ENCODE measurements at places on chromosomes 11 and 22.

GRCh38 chr11:114216796-114217180 is 79.4 kb upstream of the NNMT start:
- DNase-seq, result no peak

DNA sequence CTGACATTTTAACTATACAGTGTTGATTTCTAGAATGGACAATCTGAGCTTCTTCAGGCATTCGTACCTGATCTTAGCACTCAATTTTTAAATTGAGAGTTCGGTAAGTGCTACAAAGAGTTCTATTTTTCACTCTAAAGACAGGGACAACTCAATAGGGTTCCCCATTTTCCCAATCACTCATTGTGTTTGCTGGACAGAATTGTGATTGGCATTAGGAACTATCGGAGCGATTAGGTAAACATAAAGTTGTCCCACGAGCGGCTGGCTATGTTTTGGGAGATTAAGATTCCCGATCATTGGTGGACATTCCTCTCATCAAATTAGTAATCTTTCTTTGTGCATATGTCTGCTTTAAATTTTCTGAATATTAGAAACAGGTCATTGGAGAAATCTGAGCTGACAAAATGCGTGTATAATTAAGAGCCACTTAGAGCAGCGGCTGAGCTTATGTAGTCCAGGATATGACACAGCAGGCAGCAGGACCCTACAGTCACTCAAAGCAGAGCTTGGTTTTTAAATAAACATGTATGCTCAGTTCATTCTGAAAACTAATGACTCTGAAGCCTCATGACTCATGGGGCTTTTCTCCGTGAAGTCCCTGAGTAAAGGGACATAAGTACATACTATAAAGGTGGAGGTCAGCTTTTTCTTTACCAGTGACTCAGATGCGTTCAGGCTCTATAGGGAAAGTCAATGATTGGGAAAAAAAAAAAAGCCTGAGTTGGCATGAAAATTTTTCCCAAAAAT is 109.4 kb downstream of the GRIA4 start:
- DNase-seq, result peak; percentile 36

DNA sequence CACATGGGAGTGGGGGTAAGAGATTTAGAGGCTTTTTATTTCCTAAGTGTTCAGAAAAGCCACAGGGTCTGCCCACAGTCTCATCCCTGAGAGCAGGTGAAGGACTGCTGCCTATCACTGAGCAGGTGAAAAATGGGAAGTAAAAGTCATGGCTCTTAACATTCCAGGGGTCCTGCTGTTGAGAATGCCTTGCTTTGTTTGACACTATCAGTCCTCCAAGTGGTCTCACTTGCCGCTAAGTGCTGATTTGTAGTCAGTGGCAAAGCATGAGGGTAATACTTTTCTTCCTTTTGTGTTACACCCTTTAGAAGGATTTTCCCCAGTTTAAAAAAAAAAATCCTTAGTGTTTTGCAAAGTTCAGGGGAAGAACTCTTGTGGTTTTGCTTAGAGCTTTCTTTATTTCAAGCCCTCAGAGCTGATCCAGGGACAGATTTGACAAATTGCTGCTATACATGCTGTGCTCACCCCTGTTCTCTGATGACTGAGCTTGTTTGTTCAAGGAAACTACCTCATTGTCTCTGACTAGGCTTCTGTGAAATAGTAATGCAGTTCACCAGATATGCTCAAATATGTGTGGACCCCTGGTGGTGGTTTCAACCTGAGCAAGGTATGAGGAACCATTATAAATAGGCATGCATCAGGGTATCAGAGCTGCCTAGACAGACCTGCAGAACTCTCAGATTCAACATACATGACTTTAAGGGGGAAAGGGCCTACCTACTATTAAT is 141.0 kb downstream of the ARHGAP42 start:
- DNase-seq, result peak; percentile 62

- DNase-seq, result no peak
Observed at GRCh38 chr11:104036588-104036987, at the start of gene DDI1. Gene DDI1 (plus strand): TSS chr11:104036640. CDS start chr11:104036823, 183 bp downstream.

DNA sequence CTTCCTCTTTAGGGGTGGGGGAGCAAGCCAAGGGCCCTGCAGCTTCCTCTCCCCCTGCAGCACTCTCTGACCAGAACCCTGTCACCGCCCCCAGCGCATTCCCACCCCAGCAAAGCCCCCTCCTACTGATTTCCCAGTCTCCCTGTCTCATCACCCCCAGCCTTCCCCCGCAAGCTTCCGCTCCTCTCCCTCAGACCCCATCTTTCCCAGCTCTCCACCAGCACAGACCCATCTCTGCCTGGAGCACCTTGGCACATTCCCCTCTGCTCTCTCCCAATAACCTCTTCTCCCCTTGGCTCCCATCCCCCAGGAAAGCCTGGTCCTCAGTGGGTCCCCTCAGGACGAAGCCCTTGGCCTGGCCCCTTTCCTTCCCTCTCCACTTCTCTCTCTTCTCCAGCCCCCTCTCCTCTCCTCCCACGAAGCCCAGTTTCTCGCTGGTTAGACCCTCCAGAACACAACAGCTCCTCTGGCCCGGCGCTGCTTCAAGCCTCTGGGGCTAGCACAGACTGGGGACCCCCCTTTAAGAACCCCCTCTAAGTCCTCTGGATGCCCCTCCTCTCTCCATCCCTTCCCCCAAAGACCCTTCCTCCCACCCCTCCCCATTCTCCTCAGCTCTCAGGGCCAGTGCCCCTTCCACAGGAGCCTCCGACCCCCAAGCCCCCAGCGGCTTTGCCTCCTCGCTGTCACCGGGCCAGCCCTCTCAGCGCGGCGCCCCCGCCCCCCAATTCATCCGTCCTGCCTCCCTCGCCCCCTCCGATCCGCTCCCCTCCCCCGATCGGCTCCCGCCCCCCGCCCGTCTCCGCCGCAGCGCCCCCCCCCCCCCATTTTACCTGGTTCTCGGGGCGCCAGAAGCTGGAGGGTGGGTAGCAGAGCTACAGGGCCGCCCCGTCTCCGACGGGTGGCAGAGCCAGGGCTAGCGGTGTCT is 594 bp downstream of the NRXN2 start:
- no peak for DNase-seq

DNA sequence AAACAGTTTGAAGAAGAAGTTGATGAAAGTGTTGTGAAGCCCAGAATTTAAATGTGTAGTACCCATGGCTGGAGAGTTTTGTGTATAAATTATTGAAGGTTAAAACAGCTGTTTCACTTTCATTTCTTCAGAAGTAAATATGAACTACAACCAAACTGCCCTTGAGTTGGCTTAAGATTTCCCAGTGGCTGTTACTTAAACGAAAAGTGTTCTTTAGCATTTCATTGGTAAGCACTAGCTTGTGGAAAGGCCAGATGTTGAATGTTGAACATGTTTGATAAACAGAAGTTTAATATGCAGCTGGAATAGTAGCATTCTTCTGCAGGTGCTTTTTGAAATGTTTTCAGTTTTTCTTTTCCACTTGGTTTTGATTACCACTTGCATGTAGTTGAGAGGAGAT is 83.2 kb upstream of the TNRC6B start:
- DNase-seq, result no peak

DNA sequence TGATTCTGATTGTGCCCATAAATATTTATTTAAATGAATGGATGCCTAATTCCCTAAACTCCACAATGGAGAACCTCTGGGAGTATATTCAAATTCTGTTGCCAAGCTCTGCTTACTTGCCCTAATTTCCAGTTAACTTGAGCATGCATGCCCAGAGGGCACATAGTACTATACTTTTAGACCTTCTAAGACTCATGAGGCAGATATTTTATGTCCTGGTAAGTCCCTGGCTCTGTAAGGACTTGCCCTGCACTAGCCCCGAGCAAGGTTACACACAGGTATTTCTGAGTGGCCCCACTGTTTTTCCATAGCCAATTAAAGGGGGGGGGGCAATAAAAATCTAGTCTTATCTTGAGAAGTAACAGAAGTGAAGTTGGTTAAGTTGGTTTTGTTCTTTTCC is 21.1 kb upstream of the CAPRIN1 start:
- no peak for DNase-seq

- no peak for DNase-seq
Observed at GRCh38 chr11:96230686-96231085, 112.3 kb downstream of the MAML2 start.

- DNase-seq, result peak; percentile 3
Observed at GRCh38 chr11:9664276-9665171, 647 bp downstream of the SWAP70 start.

- DNase-seq, result no peak
Observed at GRCh38 chr11:3165152-3165705, at the start of gene OSBPL5. Gene OSBPL5 (minus strand): TSS chr11:3165310. CDS start chr11:3129148, 36,162 bp downstream.

DNA sequence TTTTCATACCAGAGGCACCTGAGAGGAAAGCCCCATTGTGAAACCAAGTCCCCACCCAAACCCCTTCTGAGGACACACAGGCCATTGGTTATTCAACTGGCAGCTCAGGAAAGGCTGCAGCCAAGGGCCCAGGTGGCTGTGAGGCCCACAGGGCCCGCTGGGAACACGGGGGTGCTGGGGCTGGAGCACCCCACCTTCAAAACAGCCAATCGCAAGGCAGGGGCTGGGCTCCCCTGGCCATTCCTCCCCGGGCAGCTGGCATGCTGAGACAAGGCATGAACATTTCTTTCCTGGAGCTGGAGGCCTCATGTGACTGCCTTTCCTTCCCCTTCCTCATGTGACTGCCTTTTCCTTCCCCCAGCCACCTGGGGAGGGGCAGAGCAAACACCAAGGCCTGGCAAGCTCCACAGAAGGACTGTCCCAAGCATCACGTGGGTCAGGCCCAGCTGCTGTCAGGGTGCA is 76.9 kb downstream of the PIWIL3 start:
- DNase-seq, result no peak

DNA sequence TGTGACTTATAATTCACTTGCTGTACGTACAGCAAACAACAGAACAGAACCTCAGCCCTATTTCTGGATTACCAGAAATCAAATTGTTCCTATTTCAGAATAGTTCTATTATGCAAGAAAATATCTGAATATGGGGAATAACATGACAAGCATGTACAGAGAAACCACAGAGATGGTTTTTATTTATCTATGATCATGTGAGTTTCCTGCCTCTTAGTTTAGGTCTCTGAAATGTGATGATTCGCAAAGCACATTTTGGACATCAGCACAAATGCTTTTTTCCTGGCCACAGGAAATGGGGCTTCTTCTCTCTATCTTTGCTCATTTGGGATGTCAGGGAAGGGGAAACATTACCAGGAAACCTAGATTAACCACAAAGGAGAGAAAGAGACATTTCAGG is 266.7 kb upstream of the CTSC start:
- no peak for DNase-seq

DNA sequence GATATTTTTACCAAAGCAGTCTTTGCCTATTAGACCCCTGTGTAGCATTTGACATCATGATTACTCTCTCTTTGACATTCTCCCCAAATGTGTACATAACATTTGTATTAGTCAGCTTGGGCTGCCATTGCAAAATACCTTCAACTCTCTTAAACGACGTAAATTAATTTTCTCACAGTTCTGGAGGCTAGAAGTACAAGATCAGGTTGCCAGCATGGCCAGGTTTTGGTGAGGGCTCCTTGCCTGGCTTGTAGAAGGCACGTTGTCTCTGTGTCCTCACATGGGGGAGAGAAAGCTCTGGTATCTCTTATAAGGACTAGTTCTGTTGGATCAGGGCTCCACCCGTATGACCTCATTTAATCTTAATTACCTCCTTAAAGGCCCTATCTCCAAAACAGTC is 12.3 kb upstream of the DLAT start:
- DNase-seq, result no peak

- DNase-seq, result no peak
Observed at GRCh38 chr11:96307776-96308140, 35.2 kb downstream of the MAML2 start.

DNA sequence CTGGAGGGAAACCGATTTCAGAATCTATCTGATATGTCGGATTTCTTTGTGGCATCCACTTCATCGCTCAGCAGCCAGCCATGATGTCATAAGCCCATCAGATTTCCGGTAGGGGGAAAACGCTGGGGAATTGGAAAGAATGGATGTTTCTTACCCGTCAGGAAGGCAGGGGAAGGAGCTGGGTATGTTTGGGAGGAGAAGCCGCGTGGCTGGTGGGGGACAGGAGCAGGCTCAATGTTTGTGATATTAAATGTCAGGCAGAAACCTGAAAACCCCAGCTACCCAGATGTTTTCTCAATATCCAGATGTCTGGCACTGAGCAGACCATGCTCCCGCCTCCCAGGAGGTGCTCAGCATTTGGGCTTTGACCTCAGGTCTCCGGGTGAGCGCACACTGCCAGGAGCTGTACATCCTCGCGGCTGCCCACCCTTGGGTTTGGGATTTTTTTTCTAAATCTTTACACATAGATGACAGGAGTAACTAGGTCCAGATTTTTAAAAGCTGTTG is 67.5 kb downstream of the NFAM1 start:
- no peak for DNase-seq

DNA sequence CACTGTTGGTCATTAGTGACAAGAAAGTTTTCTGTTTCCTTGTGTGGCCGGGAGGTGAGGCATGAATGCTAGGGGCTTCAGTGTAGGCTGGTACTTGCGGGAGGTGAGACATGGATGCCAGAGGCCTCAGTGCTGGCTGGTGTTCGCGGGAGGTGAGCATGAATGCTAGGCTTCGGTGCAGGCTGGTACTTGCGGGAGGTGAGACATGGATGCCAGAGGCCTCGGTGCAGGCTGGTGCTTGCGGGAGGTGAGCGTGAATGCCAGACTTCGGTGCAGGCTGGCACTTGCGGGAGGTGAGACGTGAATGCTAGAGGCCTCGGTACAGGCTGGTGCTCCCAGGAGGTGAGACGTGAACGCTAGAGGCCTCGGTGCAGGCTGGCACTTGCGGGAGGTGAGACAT is 48.4 kb downstream of the ANO1 start:
- no peak for DNase-seq

GRCh38 chr11:85595285-85595884 is 31.8 kb downstream of the DLG2 start:
- DNase-seq, result no peak

- no peak for DNase-seq
Observed at GRCh38 chr11:124937336-124937935, 1.6 kb upstream of the HEPACAM start.

DNA sequence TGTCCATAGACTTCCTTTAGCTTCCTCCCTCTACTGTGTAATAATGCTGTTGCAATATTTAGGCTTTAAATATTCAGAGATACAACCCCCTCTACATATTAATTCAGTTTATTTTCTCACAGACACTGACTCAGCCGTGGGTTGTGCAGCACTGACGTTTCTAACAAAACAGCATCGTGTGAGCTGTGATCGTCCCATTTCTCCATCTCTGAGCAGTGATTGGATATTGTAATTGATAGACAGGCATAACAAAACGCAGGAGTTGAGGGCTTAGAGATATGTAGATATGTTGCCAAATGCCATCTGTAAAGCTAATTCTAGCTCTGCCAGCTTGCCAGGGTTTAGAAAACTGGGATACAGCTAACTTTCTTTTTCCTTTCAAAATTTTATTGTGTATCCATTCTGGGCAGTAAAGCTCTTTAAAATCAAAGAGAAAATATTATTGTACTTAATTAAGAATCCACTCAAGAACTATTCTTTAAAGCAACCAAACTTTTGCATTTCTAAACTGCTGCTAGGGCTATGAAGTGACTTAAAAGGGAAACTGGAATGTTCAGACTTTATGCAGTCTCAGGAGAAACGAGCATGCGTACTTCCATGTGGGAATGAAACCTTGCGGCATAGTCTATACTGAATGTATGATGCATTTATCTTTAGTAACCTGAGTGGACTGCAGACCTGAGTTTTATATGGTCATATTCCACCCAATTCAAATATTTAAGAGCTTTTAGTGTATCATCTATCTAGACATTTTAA is 22.7 kb downstream of the BTBD10 start:
- DNase-seq, result no peak

- no peak for DNase-seq
Observed at GRCh38 chr11:94595076-94595475, 27.9 kb downstream of the PIWIL4 start.

- DNase-seq, result no peak
Observed at GRCh38 chr11:21132146-21132720, 462.8 kb downstream of the NELL1 start.
